Stimulated activated naive CD8-positive, alpha-beta T cell treated with anti-CD3 and anti-CD28 coated beads, Interleukin-15, amount 100 ng/mL, for 72 hours (primary cell): ENCODE measurements at places on chromosomes 13 and 19.

GRCh38 chr19:1863638-1864479 is 480 bp upstream of the KLF16 start:
- DNase-seq, result peak; percentile 94

DNA sequence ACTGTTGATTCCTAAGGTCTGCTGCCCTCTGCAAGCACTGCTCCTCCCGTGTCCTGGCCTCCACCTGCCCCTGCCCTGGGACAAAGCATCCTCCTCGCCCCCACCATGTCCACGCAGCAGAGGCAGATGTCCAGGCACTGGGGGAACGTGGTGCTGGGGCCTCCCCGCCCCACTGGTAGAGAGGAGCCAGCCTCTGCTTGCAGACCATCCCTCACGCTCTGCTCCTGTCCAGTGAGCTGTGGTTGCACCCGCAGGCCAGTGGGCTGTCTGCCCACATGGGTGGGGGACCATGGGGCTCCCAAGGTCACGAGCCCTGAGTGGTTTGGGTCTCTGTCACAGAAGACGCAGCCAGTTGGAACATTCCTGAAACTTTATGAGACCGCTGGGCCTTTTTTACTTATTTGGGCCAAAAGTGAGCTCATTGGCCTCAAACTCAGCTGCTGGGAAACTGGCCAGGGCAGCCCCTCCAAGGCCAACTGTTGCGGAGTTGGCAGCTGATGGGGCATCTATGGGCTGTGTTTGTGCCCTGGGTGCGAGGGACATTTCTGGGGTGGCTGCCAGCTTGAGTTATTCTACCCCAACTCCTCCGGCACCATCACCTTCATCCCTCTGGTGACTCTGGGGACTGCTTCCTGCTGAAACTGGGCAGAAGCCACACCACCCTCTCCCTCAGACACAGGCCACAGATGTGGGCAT is 64.8 kb upstream of the F7 start:
- no peak for DNase-seq

DNA sequence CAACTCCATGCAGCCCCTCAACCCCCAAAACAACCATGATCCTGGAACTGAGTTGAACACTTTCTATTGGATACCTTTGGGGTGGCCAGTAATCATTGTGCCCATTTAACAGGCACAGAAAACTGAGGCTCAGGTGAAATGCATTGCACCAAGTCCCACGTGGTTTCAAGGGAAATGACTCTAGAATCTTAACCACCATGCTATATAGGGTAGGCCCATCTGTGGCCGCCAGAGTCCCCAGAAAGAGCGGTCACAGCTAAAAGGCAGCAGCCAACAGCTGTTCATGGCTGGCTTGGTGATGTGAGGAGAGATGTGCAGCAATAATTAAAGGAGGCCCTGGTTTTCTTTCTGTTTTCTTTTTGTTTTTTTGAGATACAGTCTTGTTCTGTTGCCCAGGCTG is 2.6 kb downstream of the CNN1 start:
- DNase-seq, result no peak

DNA sequence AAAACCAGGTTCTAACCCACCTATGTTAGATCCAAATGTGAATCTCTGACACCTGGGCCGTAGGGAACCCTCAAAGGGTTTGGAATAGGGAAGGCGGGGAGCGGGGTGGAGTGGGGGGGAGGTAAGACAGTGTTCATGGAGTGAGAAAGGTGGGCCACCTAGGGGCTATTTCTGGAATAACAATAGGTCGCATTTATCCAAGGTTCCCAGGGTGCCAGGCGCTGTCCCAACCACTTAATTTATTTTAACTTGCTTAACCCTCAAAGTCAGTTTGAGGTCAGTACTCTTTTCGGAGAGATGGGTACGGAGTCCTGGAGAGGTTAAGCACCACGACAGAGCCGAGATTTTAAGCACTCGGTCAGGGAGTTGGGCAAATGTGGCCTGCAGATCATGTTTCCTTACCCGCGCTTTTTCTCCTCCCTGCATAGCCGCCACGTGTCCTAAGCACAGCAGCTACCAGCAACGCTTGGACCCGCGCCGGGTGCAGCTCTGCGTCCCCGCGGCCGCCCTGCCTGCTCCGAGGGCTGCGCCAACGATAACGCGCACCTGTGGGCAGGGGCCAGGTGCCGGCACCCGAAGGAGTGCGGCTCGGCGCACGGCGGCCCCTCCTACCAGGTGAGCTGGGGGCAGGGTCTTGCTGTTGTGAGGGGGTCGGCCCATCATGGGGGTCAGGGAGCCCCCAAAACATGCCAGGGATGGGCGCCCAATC is 25.0 kb upstream of the FXYD3 start:
- no peak for DNase-seq

DNA sequence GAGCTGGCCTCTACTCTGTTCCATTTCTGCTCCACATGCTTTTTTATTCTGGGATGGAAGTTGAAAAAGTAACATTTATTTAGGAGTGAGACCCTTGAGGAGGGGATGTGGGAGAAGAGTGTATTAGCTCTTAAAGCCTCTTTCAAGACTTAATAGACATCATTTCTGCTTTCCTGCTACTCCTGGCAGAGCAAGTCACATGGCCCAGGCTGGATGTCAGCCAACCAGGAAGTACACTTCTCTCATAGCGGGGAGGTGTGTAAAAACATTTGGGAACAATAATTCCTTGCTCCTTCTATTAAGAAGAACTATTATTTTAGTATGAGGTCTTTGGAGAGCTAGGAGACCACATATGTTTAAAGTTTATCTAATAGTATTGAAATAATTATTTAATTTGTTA is 40.6 kb upstream of the FAM216B start:
- no peak for DNase-seq

GRCh38 chr13:113972451-113973217 is 1.2 kb downstream of the C13orf46 start:
- DNase-seq, result no peak
